CMK (cell line): ENCODE measurements at places on chromosomes 2 and 18.

DNA sequence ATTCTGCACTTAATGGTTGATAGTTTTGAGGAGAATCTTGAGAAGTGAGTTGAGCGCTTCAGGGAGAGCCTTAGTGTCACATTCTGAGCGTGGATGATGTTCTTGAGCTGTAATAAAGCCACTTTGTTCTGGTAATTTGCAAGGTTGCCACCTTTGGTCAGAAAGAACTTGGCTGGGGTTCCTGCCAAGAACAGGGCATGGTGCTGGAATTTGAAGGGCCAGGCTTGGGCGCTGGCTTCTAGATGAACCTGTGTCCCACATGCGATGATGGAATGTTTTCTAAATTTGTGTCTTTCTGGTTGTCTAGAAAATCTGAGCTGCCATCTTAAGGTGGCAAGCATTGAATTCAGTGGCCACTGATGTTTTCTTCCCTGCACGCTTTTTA, 124.1 kb upstream of the EML6 start:
- no peak for DNase-seq

- no peak for DNase-seq
Observed at GRCh38 chr2:76870011-76870410, 652.2 kb downstream of the LRRTM4 start.

GRCh38 chr18:22550366-22550765, 132.7 kb upstream of the CTAGE1 start:
- no peak for DNase-seq

- no peak for DNase-seq
Observed at GRCh38 chr2:217631115-217631514, 371.7 kb downstream of the TNS1 start.

DNA sequence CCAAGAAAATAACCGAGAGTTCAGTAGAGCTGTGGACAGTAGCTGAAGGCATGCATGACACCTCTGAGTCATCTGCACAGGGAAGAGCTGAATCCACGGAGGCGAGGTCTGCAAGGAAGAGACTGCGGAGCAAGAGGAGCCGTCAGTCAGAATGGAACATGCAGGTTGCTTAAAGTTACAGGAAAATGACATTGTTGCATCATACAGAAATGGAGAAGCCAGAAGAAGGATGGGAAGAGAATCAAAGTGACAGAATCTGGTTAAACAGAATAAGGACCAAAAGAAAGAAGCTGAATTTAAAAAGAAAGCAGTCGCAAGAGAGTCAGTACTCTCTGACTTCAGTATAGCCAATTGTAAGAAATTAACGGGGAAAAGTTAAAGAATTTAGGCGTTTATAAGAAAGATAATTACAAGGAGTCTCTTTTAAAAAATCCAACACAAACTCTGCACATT, 533.8 kb downstream of the ADCYAP1 start:
- no peak for DNase-seq

DNA sequence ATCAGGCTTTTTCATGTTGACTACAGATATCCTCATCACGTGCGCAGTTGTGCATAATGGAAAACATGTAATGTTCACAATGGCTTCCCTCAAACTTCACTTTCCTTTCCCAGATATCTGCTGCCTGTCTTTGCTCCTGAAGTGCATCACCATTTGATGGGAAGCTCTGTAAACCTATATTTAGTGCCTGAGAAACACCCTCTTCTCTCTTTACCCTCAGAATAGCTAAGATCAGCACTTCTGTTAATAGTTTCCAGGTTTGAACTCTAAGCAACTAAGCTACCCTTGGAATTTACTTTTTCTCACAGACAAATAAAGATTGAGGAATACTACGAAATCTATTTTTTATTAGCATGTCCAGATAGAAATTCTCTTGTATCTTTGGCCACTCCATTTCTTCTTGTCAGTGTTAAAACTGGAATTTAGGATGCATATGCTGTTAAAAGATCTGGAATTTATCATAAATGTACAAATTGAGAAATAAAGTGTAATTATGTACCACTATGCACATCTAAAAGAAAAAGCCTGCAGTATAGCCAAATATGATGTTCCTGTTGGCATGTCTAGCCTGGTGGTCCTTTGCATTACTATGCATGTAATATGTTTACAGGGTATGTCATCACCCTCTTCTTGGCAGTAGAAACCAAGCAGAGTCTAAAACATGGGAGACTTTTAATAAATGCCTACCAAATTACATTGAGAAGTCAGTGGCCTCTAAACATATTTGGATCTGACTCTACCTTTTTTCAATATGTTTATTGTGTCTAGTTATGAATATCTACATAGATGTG, 278.7 kb downstream of the FIGN start:
- DNase-seq, result no peak

- no peak for DNase-seq
Observed at GRCh38 chr2:133063775-133064174, 393.8 kb upstream of the LYPD1 start.

- DNase-seq, result no peak
Observed at GRCh38 chr2:33873076-33873605, 274.0 kb upstream of the FAM98A start.

GRCh38 chr2:11930211-11930761, 183.9 kb downstream of the LPIN1 start:
- DNase-seq, result peak; percentile 65

DNA sequence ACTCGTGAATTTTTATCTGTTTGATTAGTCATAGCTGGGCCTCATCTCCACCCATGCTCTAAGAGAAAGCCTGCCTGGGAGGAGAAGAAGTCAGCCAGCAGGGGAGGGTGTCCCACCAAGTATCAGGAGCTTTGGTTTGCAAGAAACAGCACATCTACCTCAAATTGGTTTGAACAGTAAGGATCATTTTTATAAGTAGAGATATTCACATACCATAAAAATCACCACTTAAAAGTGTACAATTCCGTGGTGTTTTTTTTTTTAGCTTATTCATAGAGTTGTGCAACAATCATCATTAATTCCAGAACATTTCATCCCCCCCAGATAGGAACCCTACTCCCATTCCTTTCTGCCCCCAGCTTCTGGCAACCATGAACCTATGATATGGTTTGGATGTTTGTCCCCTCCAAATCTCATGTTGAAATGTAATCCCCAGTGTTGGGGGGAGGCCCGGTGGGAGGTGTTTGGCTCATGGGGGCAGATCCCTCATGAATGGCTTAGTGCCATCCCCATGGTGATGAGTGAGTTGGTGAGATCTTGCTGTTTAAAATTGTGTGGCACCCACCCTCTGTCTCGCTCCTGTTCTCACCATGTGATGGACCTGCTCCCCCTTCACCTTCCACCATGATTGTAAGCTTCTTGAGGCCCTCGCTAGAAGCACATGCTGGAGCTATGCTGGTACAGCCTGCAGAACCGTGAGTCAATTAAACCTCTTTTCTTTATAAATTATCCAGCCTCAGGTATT, 36.2 kb upstream of the HS6ST1 start:
- DNase-seq, result no peak

GRCh38 chr2:3204031-3204821, 173.4 kb downstream of the EIPR1 start:
- no peak for DNase-seq

GRCh38 chr2:233480490-233481202, 85.9 kb downstream of the USP40 start:
- DNase-seq, result no peak

- DNase-seq, result no peak
Observed at GRCh38 chr2:36326286-36326685, 29.3 kb upstream of the CRIM1 start.

DNA sequence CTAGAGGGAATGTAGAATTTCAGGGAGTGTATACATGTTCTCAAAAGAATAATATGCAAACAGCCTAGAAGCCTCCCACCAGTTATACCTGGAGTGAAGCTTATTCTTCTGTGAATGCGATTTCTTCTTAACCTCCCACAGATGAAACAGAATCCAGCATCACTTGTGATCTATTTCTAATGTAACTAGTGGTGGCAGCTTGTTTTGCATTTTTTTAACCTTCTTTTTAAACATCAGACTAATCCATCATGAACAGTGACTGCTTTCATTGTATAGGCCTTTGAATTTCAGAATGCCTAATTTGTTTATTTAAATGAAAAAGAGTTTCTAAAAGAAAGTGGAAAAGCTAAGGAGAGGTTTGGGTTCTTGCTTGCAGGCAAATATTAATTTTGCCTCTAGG, 85.7 kb upstream of the EPHA4 start:
- DNase-seq, result no peak

DNA sequence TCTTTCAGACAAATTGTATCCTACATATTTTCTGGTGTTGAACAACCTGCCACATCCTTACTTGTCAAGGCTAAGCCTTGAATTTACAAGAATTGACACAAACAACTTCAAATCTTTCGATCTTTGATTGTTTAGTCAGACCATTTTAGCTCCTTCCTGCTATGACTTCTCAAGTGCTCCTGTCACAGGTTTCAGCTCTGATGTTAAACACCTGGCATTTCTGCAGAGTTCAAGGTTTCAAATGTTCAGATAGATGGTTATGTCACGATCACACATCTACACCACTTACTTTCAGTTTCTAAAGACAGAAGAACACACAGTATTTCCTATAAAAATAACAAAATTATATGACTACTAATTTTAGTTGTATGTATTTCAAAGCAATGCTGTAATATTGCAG, 84.0 kb downstream of the RND3 start:
- DNase-seq, result no peak

DNA sequence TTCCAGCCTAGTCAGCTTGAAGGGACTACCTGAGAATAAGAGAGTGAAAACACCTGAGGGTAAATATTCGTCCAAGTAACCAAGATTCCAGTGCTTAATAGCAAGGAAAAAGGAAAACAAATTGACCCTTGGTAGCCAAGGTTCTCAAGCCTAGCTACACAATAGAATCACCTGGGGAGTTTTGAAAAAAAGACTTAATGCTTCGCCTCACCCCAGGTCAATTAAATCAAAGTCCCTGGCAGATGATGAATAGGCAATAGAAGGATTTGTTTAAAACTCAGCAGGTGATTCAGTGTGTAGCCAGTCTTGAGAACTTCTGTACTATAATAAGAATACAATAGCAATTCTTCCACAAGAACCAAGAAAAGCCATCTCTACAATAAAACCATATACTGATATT, 500.2 kb downstream of the XIRP2 start:
- no peak for DNase-seq

GRCh38 chr2:102042196-102043081, 50.7 kb downstream of the IL1R2 start:
- DNase-seq, result no peak

DNA sequence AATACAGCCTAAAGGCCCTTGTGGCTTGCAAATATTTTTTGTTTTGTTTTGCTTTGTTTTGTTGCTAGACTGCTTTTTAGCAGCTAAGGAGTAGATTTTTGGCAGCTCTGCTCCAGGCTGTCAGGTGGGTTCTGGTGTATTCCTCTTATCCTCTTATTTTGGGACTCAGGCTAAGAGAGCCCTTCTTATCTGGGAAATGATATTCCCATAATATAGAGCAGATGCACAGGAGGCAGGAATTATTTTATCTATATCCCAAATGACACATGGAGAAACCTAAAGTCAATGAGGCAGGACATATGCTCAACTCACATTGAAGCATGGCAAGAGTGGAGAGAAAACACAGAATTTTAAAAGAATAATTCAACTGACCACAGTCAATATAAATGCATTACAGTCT, 369.6 kb downstream of the RIT2 start:
- DNase-seq, result no peak

GRCh38 chr2:669323-669722, 7.9 kb downstream of the TMEM18 start:
- DNase-seq, result no peak

DNA sequence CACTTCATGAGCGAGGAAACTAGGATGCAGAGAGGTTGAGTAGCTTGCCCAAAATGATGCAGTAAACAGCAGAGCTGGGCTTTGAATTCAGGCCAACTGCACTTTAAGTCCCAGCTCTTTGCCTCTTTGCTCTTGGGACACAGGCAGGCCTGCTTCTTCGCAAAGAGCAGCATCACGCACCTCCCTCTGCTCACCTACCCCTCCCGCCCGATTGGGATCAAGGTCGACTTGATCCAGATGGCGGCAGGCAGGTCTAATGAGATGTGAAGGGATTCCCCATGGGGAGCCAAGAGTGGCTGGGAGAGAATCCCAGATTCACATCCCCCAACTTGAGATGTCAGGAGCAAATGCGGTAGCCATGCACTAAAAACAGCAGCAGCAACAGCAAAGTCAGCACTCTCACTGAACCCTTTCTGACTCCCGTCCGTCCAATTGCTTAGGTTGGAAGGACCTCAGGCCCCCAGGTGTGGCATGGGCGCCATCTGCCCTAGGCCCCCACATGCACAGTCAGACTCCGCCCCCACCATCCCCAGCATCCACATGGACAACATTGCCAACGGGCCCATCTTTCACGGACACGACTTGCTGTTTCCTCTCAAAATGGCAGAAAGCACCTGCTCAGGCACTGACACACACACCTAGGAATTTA, 84.3 kb upstream of the MAP4K4 start:
- no peak for DNase-seq
